Naive B cell (primary cell): ENCODE measurements at places on chromosomes 5 and 9. TPM values are rescaled to one million over a fixed set of nuclear protein-coding genes. Genes with fewer than 3 reads are reported as not detected.
A peak's percentile ranks its signal among the peaks of the same experiment; 100 is the strongest.

The SMARCA2 gene
- polyA plus RNA-seq, result 35.3 TPM

- DNase-seq, result no peak
- no peaks in the 10 kb centered on the region for H3K36me3 ChIP-seq
- H3K27me3 ChIP-seq, result no peaks in the 10 kb centered on the region
- no peak overlapping the region for H3K4me3 ChIP-seq
- peaks cover 24% of the 10 kb centered on the region for H3K4me1 ChIP-seq
- H3K27ac ChIP-seq, result no peak overlapping the region
Observed at GRCh38 chr5:57439601-57440000, 43.0 kb downstream of the ACTBL2 start.

DNA sequence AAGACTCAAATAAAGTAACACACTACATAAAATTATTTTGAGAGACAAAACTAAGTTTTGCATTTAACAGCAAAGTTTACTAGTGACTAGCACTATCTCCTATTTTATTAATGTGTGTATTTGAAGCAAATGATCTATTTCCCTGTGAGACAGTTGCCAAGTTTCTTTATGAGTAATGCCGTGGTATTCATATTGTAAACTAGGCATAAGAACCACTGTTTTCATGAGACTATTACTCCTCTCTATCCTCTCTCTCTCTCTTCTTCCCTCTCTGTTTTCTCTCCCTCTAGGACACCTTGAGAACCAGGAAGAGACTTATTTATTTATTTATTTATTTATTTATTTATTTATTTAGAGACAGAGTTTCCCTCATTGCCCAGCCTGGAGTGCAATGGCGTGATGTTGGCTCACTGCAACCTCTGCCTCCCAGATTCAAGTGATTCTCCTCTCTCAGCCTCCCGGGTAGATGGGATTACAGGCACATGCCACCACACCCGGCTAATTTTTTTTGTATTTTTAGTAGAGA is 61.1 kb downstream of the MLANA start:
- H3K27ac ChIP-seq, result no peak overlapping the region
- H3K4me1 ChIP-seq, result peaks cover 14% of the 10 kb centered on the region
- no peaks in the 10 kb centered on the region for H3K36me3 ChIP-seq
- no peaks in the 10 kb centered on the region for H3K27me3 ChIP-seq

DNA sequence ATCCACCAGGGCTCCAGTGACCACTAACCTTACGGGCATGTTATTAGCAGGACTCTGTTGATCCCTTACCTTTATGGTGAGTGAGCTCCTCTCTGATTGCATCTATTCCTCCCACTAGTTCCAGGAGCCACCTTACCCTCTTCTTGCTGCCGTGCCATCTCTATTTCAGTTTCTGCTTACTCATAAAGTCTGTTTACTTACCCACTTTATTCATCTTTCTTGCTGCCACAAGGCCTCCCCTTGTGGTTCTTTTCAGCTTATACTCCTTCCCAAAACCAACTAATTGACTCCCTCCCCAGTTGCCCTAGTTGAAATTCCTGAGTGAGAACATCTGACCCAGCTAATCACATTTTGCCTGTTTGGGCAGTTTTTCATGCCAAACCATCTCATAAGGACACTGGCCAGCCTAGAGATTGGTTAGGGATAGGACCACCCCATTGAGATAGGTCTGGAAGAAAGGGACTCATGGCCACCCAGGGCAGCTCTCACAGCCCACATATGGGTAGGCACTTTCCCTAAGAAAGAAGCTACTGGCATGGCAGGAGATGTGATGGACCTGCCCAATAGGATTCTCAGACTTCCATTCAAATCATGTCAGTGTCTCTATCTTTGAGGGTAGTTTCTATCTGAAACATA is 412.7 kb downstream of the EFNA5 start:
- H3K4me3 ChIP-seq, result no peak overlapping the region
- H3K36me3 ChIP-seq, result peaks cover 21% of the 10 kb centered on the region
- DNase-seq, result no peak
- no peaks in the 10 kb centered on the region for H3K4me1 ChIP-seq

DNA sequence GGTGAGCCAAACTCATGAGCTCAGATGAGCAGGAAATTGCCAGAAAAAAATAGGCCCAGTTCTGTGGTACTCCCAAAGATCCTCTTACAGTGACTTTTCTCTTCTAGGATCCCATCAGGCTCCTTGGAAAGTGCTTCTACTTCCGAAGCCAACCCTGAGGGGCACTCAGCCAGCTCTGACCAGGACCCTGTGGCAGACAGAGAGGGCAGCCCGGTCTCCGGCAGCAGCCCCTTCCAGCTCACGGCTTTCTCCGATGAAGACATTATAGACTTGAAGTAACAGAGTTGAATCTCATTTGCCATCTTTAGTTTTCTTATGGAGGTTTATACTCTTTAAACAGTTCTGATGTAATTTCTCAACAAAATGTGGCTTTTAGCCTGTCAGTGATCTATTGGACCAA is 4.0 kb upstream of the SLC2A8 start:
- peak overlapping the region; percentile 69 for H3K27ac ChIP-seq
- no peak overlapping the region for H3K4me3 ChIP-seq
- no peak for DNase-seq
- peaks cover 17% of the 10 kb centered on the region for H3K27me3 ChIP-seq

DNA sequence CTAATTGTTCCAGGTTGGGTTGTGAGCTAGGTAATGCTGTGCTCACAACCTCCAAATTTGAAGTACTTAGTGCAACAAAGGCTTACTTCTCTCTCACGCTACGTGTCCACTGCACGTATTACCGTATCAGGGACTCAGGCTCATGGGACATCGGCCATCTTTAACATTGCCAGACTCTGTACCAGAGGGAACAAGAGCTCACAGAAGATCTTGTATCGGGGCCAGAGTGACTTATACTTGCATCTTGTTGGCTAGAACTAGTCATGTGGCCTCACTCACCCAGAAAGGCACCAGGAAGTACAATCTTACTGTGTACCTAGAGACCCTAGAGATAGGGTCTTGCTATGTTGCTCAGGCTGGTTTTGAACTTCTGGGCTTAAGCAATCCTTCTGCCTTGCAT is 81.1 kb upstream of the KLF9 start:
- H3K4me1 ChIP-seq, result peaks cover 28% of the 10 kb centered on the region
- no peak overlapping the region for H3K27ac ChIP-seq
- H3K4me3 ChIP-seq, result no peak overlapping the region
- DNase-seq, result no peak
- no peaks in the 10 kb centered on the region for H3K27me3 ChIP-seq
